ENCODE measurements at places on chromosomes 2 and 18. TPM values are rescaled to one million over a fixed set of nuclear protein-coding genes. Genes with fewer than 3 reads are reported as not detected.

Gene APOB
- under 0.01 TPM for total RNA-seq

Gene IL1RN
- not detected for total RNA-seq

Gene SPATA3
- total RNA-seq = not detected

Gene COA5
- 13.3 TPM for total RNA-seq

Gene SCN3A
- total RNA-seq = 0.98 TPM

Measured in mammary microvascular endothelial cell (primary cell).